T-helper 22 cell (primary cell): ENCODE measurements at places on chromosomes 5 and 9.
A peak's percentile ranks its signal among the peaks of the same experiment; 100 is the strongest.

- no peak for DNase-seq
Measured at GRCh38 chr5:57843059-57843367, 360.4 kb upstream of the ACTBL2 start.

DNA sequence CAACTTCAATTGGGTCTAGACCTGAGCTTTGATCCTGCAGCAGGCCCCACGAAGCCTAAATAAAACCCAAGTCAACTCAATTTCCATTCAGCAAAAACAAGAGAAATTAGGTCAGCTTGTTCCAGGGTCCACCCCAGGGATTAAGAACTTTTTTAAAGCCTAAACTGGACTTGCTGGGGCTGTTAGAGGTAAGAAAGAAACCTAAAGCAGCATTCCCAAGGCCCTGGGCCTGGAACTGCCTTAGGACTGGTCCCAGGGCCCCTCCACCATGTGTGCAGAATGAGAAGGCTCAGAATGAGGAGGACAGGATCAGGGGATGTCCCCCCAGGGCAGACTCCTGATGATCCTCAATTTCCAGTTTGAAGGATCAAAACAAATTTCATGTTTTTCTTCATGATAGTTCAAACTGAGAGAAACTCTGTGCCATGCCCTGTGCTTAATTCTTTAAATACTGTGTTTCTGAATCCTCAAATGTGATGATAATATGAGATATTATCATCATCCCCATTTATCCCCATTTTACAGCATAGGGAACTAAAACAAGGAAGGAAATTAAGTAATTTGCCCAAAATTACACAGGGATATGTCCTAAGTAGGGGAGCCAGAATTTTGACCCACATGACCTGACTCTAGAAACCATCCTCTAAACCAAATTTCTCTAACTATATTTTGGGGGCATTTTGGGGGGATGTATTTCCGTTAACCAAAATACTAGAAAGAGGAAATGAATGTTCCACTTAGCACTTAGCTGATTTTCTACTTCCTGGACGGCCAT is 64.5 kb downstream of the DENND1A start:
- DNase-seq: no peak

GRCh38 chr9:135294836-135295235 is 184.7 kb upstream of the PPP1R26 start:
- DNase-seq: no peak

- DNase-seq: no peak
Measured at GRCh38 chr9:117258184-117258866, 156.5 kb downstream of the ASTN2 start.

DNA sequence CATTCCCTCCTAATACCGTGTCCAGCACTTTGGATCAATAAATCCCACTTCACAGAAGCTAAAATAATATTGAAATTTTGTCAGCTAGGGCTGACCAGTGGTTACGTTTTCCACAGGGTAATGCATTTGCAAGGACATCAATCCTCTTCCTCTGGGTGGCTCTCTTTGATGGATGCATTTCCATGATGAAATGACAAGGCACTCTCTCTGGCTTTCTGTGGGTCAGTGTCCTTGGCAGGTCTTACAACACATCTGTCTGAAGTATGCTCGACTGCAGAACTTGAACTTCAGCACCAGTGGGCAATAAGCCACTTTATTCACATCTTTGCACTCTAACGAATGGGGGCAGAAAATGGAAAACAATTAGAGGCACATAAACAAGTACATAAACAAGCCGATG is 330.1 kb downstream of the ADAMTS6 start:
- DNase-seq: no peak

DNA sequence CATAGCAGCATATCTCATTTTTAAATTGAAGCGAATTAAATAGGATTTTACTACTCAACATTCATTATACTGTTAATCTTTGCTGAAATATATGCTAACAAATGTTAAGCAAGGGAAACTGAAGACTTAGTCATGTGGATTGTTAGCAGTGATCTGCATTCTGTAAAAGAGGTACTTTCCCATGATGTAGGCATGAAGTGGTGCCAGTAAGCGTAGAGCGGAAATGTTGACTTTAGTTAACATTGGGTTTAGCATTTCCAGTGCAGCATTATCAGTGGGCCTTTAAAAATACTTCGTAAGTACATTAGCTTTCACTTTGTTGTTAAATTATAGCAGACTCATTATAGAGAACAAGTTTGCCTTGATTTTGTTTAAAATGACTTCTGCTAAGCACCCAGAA is 130.3 kb downstream of the CDC42SE2 start:
- peak; percentile 42 for DNase-seq

DNA sequence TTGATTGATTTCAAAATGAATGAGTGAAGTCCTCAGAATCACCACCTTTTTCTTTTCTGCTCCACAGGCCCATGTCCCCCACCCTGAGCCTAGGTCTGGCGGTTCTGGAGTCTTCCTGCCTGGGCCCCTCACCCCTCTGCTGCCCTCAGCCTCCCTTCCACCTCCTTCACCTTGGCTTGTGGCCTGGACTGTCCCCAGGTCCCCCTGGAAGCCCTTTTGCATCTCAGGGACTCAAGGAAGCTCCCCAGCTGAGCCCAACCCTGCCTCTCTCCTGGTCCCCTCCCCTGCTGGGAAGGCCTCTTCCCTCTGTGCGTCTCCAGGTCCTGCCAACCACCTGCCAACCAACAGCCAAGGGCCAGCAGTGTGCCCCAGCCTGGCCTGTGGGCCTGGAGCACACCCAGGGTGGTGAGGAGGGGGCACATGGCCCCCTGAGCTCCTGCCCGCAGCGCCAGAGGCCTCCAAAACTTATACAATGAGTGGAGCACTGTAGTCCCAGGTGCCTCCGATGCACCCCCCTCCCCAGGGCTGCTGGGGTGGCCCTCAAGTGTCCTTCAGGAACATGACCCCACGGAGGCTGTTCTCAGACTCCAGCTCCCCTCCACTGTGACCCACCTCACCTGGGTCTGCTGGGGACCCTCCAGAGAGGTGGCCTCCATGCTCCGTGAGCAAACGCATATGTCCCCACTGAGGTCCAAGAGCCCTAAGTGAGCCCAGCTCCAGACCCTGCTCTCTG is 20.3 kb downstream of the GLT6D1 start:
- no peak for DNase-seq

- no peak for DNase-seq
Measured at GRCh38 chr5:2018390-2018724, 135.6 kb upstream of the IRX4 start.

DNA sequence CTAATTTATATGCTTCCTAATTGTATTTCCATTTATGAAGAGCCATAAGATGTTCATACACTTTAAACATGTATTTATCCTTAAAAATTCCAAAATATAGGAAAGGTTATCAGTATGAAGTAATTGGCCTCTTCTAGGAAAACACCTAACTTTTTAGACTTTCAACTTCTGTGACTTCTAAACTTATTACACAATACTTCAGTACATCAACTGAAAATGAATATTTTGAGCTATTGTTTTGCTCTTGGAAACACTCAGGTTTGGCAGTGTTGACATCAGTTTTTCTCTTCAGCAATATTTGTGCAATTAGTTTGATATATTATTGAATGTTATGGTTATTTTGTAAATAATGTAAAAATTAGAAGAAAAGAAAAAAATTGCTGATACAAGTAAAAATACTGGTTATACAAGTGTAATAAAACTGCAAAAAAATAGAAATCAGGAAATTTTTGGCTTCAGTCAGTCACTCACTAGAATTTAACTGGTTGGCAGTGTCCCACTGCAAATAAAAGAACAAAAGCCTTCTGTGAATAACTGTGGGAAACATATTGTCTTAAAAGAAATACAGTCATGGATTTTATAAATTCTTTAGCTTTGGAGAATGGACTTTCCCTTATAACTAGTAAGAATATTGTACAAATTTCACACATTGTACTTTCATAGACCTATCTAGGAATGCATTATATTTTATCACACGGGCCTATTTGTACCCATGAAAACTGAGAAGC is 635.9 kb downstream of the TLE1 start:
- DNase-seq: no peak

GRCh38 chr9:73152543-73152844 is 829 bp downstream of the ANXA1 start:
- DNase-seq: no peak

GRCh38 chr9:107227774-107228173 is 55.3 kb upstream of the RAD23B start:
- no peak for DNase-seq

DNA sequence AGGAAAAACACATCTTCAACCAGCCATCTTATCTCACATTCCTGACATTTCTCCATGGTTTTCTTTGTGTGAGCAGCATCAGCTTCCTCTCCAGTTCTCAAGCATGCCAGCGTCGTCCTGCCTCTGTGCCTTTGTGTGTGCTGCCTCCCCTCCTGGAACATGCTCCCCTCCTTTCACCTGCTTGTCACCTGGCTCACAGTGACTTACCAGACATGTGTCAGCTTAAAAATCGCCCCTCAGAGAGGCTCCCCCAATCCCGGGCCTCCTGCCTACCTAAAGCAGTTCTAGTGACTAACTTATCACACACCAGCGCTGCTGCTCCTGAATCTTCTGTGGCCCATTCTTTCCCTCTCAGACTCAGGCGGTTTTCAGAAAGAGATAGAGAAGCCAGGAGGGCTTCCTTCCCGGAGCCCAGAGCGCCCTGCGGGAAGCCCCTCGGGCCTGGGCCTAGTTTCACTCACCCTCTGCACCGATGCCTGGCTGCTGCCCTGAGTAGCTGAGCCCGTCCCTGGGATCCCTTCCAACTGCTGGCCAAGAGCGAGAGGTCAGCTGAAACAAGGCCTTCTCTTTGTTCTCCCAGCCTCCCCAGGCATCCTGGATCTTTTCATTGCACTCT is 51.1 kb upstream of the MVB12B start:
- no peak for DNase-seq

DNA sequence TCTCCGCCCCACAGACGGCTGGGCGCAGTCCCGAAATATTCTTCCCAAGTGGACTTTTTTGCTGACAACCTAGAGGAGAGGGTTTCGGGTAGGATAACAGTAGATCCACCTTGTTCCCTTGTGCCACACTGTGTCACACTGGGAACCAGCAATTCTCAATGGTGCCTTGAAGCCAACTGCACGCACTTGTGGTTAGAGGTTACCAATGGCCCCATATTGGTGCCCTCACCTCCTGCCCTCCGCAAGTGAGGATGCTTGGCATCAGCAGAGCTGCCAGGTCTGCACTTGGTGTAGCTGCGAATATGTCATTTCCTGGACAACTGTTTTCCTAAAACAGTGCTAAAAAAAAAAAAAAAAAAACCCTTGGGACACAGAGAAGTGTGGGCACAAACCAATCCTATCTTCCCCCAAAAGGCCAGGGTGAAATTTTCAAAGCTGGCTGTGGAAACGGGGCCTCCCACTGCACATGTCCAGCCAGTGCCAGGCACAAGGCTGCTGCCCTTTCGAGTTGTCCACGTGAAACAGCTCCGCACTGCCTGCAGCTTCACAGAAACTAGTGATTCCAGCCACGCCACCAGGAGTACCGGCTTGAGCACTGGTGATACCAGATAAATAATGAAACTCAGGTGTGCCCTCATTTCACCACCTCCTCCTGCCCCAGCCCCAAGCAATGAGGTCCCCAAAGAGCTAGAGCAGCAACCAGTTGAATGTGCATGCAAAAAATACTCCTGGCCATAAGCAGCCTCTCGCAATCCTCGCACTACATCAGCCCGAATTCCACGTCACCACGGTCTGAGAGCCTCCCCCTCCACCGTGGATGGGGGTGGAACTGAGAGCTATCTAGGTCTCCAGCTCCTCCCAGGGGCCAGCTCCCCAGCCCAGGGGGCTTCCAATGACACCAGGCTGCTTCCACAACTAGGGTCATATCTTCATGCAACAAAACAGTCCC is 51.2 kb downstream of the USP20 start:
- DNase-seq: peak; percentile 74

- DNase-seq: no peak
Measured at GRCh38 chr5:98608052-98608451, 165.4 kb upstream of the RGMB start.

- DNase-seq: no peak
Measured at GRCh38 chr5:113031104-113031503, 54.5 kb downstream of the DCP2 start.

GRCh38 chr5:134132372-134133187 is 18.1 kb downstream of the TCF7 start:
- peak; percentile 82 for DNase-seq

GRCh38 chr9:21853414-21853813 is 51.0 kb downstream of the MTAP start:
- no peak for DNase-seq

DNA sequence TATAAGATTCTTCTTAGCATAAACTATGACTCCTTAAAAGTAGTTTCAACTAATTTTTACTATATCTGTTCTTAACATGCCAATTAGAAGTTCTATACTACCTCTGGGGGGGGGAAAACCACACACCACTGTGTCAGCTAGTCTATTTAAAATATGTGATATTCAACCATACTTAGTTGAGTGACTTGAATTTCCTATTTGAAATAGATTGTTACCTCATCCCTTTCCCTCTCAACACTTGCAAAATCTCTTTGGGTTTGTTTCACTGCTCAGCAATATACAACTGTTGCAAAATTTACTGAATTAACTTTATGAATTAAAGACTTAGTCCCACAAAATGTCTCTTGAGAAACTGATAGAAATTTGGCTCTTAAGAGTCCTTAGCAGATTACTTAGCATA is 151.1 kb upstream of the POU5F2 start:
- DNase-seq: no peak

DNA sequence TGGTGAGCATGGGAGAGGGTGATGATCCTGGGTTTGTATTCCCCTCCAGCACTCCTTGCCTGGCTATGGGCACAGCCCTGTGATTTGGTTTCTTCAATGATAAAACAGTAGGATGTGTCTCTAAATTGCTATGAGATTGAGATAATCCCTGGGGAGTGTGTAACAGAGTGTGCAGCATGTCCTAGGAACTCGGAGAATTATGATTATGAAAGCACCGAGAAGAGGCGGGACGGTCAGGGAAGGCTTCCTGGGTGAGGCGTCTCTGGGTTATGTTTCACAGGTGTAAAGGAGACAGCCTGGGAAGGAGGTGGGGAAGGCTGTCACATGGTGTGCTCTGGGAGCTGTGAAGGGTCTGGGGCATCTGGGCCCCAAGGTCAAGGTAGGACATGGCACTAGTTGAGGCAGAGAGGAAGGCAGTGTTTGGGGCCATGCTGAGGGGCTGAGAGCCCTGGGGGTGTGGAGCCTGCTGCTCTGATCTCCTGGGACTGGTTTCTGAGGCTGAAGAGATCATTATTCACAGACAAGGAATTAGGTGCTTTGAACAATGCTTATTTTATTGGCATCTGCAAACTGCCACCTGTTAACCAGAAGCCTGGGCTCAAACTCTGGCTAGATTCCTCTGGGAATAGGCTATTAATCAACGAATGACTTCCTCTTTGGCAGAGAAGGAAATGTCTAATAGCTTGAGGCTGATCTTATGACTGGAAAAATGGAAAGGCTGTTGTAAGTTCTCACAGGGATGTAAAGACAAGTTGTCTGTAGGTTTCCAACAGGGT is 73.8 kb upstream of the IL12B start:
- no peak for DNase-seq

- no peak for DNase-seq
Measured at GRCh38 chr9:134522502-134522848, 119.1 kb upstream of the COL5A1 start.
